ENCODE measurements at places on chromosomes 7 and 10.

DNA sequence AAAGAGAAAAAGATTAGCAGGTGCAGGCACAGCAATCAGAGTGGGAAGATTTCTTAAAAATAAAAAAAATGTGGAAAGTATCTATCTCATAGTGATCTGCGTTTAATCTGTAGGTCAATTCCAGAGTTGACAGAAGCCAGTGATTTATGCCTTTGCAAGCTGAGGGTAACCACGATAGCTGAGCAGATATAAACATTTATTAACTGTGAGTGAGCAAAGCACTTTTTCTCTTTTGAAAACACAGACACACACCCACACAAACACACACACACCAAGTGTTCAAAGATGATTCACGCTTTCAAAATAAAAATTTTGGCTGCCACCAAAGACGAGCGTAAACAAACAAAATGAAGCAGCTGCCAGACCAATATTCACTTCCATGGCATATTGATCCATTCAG is 243.2 kb upstream of the SLC26A5 start:
- no peak for DNase-seq

DNA sequence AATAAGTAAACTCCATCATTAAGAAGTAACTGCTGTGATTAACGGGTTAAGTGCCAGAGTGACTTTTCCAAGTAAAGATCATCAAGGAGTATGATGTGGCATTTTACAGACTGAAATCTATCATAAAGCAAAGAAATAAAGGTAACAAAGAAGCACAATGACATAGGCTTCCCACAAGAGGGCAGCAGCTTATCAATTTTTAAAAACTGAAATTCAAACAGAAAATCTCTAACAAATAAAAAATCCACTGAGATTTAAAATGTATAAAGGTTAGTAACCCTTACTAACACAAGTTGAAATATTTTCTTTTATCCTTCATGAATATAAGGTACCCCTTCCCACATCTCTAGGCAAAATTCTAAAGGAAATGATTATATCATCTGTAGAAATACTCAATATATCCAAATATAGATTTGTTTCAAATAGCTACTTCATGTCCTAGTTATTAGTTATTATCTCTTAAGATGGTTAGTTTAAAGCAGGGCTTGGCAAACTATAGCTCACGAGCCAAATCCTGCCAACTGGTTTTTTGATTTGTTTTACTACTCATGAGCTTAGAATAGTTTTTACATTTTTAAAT is 29.2 kb downstream of the FAM3C start:
- peak; percentile 37 for DNase-seq

DNA sequence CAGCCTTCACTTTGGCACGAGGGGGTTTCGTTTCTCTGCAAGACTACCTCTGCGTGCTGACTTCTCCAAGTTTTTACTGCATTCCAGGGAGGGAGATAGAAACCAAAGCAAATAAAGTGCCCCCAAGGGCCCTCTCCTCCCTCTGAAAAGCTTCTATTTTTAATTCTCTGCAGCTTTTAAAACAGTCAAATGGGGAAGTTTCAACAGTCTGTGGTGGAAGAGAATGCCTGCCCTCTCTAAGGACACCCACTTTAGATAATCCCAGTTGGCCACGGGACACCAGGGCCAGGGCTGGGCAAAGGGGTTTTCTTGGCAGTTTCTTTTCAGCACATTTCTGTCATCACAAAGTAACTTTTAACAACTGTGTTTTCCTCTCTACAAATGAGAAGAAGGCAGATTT is 386.7 kb upstream of the NPVF start:
- no peak for DNase-seq

GRCh38 chr7:73622909-73623797 is 1.2 kb downstream of the MLXIPL start:
- DNase-seq, result no peak
